ENCODE measurements at places on chromosomes 4 and X.

- DNase-seq: no peak
These were observed 210.0 kb downstream of the ASMT start for GRCh38 chrX:1824855-1825254.

DNA sequence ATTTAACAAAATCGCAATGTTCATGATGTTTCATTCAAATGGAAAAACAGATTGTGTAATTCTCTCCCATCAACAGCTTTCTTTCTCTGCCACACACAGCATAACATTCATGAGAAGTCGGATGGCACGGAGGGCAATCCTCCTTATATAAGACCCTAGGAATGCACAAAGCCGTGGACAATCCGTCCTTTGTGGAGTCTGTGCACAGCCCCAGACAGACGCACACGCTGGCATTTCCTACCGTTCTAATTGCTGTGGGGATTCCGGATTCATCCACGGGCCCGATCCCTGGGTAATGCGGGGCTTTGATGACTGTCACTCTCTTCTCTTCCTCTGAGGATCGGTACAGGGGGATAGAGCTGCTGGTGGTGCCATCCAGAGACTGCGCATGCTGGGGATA, 121.9 kb upstream of the PDLIM3 start:
- DNase-seq: no peak

DNA sequence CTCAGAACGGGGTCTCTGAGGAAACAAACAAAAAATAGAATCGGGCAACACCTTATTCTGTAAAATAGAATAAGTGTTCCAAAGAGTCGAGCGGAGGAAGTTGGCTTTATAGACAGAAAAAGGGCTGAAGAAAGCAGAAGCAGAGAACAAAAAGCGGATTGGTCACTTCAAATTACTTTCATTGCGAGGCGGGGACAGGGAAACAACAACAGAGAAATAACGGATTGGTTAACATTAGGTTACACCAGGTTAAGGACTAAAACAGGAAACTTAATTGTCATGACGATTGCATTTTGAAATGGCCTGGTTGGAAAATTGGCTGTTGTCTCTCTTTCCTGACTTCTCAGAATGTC, 433 bp upstream of the COQ2 start:
- DNase-seq: no peak

DNA sequence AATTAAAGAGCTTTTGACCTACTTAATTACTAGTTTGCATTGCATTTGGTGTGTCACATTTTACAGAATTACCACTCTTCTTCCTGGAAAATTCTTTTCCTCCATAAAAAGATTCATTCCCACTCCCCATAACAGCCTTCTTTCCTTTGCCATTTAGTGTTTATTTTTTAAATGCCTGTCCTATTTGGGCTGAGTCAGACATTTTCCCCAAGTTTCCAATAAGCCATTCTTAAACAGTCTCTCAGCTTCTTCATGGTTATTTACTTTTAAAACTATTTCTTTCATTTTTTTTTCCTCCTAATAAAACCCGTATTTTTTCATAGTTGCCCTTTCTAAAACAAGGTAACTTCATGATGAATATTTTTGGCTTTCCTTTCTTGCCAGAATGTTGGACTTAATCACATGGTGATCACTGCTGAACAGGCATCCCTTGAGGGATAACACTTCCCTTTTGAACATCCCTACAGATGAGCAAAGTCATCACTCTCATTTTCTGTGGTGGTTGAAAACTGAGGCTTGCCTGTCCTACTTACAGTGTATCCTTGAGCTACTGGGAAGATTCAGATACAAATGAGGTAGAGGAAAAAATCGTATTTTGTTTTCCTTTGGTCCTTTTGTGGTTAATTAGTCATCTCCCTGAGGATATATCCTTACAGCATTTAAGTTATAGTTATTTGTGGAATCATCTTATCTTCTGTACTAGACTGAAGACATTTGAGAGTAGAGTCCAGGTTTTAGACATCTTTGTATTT, 520.5 kb upstream of the NR3C2 start:
- no peak for DNase-seq

DNA sequence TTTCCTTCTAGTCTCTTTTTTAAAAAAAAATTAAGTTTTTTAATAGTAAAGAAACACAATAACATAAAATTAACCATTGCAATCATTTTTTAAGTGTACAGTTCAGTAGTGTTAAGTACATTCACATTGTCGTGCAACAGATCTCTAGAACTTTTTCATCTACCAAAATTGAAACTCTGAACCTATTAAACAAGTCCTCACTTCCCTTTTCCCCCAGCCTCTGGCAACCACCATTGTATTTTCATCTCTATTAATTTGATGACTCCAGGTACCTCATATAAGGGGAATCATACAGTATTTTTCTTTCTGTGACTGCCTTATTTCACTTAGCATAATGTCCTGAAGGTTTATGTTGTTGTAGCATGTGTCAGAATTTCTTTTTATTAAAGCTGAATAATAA, 31.8 kb downstream of the MSL3 start:
- no peak for DNase-seq

DNA sequence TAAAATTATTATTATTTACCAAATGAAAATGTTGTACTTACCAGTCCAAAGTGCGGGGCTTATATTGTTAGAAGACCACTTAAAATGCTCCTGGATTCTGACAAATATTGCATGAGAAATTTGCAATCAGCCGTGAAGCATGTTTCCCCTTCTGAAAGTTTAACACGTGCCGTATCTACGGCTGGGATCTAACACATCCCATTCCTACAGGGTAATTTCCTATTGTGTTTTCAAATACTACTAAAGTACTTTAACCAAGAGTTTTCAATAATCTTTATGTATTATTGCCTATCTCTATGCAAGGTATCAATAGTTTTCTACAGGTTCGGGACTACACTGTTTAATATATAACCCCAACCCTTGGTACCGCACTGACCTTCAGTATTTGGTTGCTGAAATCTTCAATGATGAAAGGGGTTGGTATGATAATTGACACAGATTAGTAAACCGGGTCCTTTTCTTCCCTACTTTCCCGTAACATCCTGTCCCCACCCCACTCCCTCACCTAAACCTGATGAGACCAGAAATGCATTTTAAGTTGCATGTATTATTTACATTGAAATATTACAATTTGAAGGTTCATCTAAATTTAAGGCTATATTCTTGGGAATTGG, 795 bp upstream of the BRWD3 start:
- DNase-seq: no peak

All from stimulated activated CD8-positive, alpha-beta memory T cell treated with anti-CD3 and anti-CD28 coated beads, Interleukin-7, amount 100 ng/mL, for 1 hour (primary cell).